ENCODE measurements at places on chromosomes 6 and 20.

- no peak for DNase-seq
Measured at GRCh38 chr6:140281767-140282166, 907.3 kb upstream of the CITED2 start.

DNA sequence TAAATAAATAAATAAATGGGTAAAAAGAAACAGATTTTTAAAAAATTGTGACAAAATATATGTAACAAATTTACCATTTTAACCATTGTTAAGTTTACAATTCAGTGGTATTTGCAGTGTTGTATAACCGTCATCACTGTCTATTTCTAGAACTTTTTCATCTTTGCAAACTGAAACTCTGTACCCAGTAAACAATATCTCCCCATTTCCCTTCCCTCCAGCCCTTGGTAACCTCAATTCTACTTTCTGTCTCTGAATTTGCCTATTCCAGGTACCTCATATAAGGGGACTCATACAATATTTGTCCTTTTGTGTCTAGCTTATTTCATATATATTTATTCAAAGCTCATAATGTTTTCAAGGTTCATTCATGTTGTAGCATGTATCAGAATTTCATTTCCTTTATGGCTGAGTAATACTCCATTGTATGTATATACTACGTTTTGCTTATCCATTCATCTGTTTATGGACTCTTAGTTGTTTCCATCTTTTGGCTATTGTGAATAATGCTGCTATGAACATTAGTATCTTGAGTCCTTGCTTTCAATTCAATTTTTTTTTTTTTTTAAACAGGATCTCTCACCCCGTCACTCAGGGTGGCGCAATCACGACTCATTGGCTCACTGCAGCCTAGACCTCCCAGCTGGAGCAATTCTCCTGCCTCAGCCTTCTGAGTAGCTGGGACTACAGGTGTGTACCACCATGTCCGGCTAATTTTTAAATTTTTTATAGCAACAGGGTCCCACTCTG, 8.9 kb downstream of the MANBAL start:
- DNase-seq = no peak

- DNase-seq = peak; percentile 42
Measured at GRCh38 chr20:49768204-49769047, 44.2 kb upstream of the SLC9A8 start.

- no peak for DNase-seq
Measured at GRCh38 chr6:110882274-110882619, 7.7 kb downstream of the AMD1 start.

- no peak for DNase-seq
Measured at GRCh38 chr6:141152951-141153350, 979.8 kb upstream of the GJE1 start.

GRCh38 chr6:30042914-30043313, 18.2 kb upstream of the POLR1H start:
- no peak for DNase-seq

DNA sequence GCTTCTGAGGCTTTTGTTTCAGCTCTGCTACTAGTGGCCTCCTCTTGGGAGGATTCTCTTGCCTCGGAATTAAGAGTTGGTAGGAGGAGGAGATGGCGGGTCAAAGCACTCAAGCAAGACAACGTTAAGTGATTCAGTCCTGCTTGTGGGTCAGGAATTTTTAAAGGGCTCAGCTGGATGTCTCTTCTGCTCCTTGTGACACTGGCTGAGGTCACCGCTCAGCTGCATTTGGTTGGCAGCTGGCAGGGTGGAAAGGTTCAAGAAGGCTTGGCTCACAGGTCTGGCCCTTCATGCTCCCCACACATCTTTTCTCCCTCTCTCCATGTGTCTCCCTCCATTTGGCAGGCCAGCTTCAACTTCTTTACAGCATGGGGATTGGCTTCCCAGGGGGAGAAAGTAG, 641.4 kb downstream of the KIF16B start:
- no peak for DNase-seq

DNA sequence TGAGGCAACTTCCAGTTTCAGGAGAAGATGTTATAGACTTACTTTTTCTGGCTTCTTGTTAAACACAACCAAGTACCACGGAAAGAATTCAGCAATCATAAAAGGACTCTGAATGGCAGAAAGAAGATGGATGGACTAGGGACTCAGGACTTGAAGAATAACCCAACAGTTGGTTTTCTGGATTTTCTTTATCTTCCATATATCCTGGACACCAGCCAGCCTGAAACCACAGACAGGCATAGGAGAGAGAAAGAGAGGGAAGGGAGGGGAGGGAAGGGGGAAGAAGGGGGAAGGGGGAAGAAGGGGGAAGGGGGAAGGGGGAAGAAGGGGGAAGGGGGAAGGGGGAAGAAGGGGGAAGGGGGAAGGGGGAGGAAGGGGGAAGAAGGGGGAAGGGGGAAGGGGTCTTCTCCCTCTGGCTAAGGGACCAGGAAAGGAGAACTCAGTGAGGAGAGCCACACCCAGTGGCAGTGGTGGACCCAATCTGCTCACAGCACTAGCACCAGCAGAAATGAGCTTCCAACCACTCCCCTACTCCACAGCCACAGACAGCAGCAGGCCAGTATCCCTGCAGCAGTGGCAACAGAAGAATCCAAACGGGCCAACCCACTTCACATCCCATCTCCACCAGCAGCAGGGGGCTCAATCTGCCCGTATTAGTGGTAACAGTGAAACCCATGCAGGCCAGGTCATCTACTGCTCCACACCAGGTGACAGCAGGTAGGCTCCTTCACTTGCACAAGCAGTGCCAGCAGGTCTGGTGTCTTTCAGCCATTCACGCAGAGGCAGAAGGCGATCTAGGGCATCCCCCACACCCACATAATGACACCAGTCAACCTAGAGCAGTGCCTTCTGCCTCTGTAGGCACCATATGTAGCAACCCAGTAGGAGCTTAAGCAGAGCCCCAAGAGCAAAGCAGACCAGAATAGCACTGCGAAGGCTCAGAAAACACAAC, 78.6 kb downstream of the TRMT6 start:
- no peak for DNase-seq

DNA sequence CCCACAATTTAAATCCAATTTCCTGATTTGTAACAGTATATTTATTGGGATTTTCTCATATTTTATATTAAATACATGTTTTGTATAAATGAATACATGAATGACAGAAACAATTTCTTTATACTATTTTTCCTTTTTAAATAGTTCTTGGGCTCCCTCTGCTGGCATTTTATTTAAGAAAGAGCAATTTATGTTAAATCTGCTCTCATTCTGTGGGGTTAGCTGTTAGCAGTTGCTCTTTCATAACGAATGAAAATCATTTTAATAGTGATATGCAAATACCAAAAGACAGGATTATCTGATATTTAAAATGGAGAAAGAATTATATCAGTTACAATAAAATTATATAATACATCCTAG, 118.3 kb downstream of the RALGAPA2 start:
- peak; percentile 12 for DNase-seq

DNA sequence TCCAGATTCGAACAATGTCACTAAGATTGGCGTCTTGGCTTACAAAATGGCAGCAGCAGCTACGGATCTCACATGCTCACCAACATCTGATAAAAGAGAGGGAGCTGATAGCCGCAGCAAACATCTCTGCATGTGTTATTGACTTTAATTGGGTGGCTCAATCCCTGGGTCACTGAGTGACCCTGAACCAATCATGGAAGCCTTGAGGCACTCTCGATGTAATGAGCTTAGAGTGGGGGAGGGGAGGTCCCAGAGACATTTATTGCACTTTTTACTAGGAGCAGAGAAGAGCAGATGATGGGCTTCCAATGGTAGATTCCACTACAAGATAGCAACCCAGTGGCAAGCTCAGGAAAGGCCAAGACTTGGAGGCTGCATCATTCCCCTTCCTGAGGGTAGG, 238.7 kb downstream of the BMP7 start:
- no peak for DNase-seq

All from CD4-positive, alpha-beta T cell treated with Interleukin-2 at 100 ng/mL for 4 hours (primary cell).